ENCODE measurements at places on chromosomes 7 and 10.
A peak's percentile ranks its signal among the peaks of the same experiment; 100 is the strongest.

DNA sequence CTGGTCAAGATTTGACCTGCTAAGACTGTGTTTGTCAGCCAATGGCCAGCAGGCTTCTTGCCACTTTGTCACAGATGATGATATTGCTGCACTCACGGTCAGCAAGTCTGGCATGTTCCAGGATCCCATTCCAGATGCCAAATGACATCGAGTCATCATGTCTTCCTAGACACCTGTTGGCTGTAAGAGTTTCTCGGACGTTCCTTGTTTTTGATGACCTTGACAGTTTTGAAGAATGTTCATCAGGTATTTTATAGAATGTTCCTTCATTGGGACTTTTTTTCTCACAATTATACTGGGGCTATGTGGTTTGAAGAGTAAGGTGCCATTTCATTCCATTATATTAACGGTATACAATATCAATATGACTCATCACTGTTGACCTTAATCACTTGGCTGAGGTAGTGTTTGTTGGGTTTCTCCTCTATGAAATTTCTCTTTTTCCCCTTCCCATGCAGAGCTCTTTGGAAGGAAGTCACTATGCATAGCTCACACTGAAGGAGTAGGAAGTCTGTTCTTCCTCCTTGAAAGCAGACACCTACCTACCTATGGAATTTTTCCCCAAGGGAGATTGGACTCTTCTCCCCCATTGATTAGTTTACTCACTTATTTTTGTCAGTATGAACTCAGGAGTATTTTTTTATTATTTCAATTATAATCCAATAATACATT lies 31.6 kb downstream of the HECW1 start:
- no peak for DNase-seq

DNA sequence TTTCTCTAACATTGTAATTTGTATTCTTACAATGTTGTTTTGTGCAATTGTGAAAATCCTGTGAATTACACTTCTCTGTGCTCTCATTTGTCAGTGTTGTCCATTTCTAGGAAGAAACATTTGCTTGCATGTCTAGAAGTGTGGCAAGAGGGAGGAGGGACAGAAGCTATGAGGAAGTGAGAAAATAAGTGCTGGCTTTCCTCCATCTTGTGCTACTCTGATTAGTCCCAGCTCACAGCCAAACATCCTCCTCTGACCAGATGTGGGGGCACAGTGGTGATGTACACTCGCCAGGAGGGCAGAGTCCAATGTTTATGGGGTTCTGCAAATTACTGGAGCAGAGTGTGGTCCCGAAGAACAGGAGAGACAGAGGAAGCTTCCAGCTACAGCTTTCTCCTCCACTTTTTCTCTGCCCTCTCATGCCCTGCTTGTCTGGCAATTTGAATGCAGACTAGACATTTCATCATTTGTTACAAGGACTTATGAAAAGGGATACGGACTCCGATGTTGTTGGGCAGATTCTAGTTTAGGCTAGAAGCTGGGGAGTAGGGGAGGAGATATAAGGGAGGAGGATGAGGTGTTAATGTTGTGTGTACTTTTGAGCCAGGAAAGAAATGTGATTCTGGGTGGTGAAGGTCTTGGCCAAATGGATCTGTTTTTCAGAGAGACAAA lies 131.0 kb upstream of the C1GALT1 start:
- DNase-seq, result no peak

GRCh38 chr7:1446620-1447032 lies 12.6 kb downstream of the MICALL2 start:
- DNase-seq, result no peak

DNA sequence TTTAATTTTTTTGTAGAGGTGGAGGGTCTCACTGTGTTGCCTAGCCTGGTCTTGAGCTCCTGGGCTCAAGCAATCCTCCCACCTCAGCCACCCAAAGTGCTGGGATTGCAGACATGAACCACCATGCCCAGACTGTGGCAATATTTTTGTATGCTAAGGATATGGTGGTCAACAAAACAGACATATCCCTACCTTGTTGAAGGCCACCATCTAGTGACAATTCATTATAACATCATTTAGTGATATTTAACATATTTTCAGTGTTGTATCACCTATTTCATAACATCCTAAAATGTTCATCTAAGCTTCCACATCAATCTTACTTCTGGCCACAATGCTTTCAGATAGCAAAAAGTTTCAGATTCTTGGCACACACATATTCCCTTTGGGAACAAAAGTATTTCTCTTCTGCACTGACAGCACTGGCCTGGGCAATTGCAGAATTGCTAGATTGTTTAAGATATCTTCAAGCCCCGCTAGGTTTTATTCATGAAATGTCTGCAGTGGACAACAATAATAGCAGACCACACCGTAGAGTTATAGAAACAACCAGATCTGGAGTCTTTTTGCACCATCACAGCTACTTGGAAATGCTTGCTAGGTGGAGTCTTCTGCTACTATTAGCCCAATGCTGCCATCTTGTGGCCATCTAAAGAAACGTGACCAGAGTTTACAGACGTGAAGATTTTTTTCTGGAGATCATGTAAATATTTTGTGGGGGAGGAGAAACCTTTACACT lies 58.4 kb downstream of the DNAJC12 start:
- DNase-seq, result peak; percentile 45

- no peak for DNase-seq
These were observed 198.3 kb upstream of the DKK1 start for GRCh38 chr10:52115823-52116222.

DNA sequence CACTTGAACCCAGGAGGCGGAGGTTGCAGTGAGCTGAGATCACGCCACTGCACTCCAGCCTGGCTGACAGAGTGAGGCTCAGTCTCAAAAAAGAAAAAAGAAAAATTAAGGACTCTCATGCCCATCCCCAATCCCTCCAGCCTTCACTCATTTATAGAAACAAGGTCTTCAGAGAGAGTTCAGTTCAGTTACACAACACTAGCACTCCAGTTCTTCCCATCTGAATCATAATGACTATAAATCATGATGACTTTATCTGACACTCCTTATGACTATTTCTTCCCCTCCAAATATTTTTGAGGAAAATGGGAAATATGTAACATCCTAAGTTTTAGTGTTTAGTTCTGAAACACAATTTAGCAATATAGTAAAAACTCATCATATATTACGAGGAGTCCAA lies 107.4 kb upstream of the LSM8 start:
- DNase-seq, result no peak
